Lung (tissue), 17 donors: ENCODE measurements at places on chromosomes 5 and 9. TPM values are rescaled to one million over a fixed set of nuclear protein-coding genes. Genes with fewer than 3 reads are reported as not detected.

DNA sequence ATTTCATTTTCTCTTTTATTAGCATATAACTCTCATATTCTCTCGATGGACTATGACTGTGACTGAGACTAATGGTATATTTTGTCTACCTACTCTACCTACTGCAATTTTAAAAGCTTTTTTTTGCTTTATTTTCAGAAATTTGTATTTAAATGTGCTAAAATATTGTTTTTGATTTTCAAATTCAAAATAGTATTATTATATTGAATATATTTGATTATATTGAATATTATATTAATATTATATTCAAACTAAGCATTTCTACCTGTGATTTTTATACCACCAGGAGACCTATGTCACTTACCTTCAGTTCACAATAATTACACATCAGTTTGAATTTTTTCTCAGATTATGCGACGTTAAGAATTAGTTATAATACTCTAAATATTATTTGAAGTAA, 700.5 kb upstream of the RGMB start:
- H3K27ac ChIP-seq, result no peak overlapping the region
- H3K4me3 ChIP-seq, result no peak overlapping the region
- no peak for DNase-seq
- no peaks in the 10 kb centered on the region for H3K4me1 ChIP-seq

GRCh38 chr5:122164831-122165558, 35.6 kb downstream of the ZNF474 start:
- H3K27me3 ChIP-seq, result no peaks in the 10 kb centered on the region
- no peak overlapping the region for H3K27ac ChIP-seq
- DNase-seq, result no peak
- H3K36me3 ChIP-seq, result no peaks in the 10 kb centered on the region
- no peak overlapping the region for H3K4me3 ChIP-seq

NHP2 gene
- 199 TPM for polyA plus RNA-seq

GRCh38 chr9:36893184-36893583, 140.9 kb downstream of the PAX5 start:
- no peak overlapping the region for H3K27ac ChIP-seq
- peaks cover 2% of the 10 kb centered on the region for H3K27me3 ChIP-seq
- no peaks in the 10 kb centered on the region for H3K36me3 ChIP-seq
- H3K4me1 ChIP-seq, result peaks cover 1% of the 10 kb centered on the region
- DNase-seq, result no peak

VDAC1 gene
- 136 TPM for polyA plus RNA-seq
